Activated CD4-positive, alpha-beta T cell treated with anti-CD3 and anti-CD28 coated beads, Interleukin-2, amount 10 ng/mL, durations not matched to agents 24 days and 14 days (primary cell): ENCODE measurements at places on chromosomes 1 and 21. TPM values are rescaled to one million over a fixed set of nuclear protein-coding genes. Genes with fewer than 3 reads are reported as not detected.
A peak's percentile ranks its signal among the peaks of the same experiment; 100 is the strongest.

DNA sequence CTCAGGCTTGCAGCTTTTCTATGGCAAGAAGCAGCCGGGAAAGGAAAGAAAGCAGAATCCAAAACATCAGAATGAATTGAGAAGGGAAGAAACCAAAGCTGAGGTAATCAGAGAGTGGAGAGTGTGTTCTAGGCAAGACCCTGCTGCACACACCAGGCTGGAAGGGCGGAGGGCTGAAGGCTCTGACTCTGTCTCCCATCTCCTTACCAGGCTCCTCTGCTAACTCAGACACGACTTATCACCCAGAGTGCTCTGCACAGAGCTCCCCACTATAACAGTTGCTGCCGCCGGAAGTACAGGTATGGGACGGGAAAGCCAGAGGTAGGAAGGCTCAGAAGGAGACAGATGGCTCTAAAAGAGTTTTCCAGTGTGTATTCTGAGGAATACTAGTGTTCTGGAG is 1.2 kb downstream of the SCNM1 start:
- H3K36me3 ChIP-seq, result peaks cover 61% of the 10 kb centered on the region
- H3K4me3 ChIP-seq, result peak overlapping the region; percentile 97
- H3K27me3 ChIP-seq, result no peaks in the 10 kb centered on the region

The MLLT11 gene
- 2.9 and 3.0 TPM in 2 replicates for total RNA-seq

GRCh38 chr1:161131523-161132409 is 701 bp downstream of the DEDD start:
- peaks cover 41% of the 10 kb centered on the region for H3K36me3 ChIP-seq
- no peaks in the 10 kb centered on the region for H3K27me3 ChIP-seq
- no peak overlapping the region for H3K27ac ChIP-seq
- peaks cover 51% of the 10 kb centered on the region for H3K4me1 ChIP-seq
- peak; percentile 71 for DNase-seq
- no peak overlapping the region for H3K4me3 ChIP-seq

DNA sequence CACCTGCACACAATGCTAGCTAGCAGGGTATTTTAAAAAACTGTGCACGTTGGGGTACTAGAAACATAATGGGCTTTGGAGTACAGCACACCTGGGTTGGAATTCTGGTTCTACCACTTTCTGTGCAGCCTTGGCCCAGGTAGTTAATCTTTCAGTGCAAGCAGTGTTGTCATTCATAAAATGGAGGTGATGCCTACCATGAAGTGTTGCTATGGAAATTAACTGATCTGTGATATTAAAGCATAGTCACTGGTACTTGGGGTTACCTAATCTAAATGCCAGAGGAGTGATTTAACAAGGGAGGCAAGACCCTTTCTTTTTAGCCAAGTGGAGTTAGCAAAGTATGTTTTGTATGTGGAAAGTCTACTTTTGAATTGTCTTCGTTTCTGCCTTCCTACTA is 18.0 kb downstream of the ATP1B1 start:
- H3K27ac ChIP-seq, result no peak overlapping the region
- no peak overlapping the region for H3K4me3 ChIP-seq
- no peak for DNase-seq
- peaks cover 47% of the 10 kb centered on the region for H3K36me3 ChIP-seq
- no peaks in the 10 kb centered on the region for H3K27me3 ChIP-seq
- peaks cover 9% of the 10 kb centered on the region for H3K4me1 ChIP-seq

The FCRL1 gene
- total RNA-seq, result not detected in 2 replicates

The TNFRSF1B gene
- total RNA-seq, result 145 TPM in 2 replicates

GRCh38 chr1:230328342-230329015 is 97.7 kb downstream of the PGBD5 start:
- no peaks in the 10 kb centered on the region for H3K27me3 ChIP-seq
- peaks cover 7% of the 10 kb centered on the region for H3K4me1 ChIP-seq
- peak overlapping the region; percentile 54 for H3K27ac ChIP-seq
- DNase-seq, result no peak
- no peaks in the 10 kb centered on the region for H3K36me3 ChIP-seq

DNA sequence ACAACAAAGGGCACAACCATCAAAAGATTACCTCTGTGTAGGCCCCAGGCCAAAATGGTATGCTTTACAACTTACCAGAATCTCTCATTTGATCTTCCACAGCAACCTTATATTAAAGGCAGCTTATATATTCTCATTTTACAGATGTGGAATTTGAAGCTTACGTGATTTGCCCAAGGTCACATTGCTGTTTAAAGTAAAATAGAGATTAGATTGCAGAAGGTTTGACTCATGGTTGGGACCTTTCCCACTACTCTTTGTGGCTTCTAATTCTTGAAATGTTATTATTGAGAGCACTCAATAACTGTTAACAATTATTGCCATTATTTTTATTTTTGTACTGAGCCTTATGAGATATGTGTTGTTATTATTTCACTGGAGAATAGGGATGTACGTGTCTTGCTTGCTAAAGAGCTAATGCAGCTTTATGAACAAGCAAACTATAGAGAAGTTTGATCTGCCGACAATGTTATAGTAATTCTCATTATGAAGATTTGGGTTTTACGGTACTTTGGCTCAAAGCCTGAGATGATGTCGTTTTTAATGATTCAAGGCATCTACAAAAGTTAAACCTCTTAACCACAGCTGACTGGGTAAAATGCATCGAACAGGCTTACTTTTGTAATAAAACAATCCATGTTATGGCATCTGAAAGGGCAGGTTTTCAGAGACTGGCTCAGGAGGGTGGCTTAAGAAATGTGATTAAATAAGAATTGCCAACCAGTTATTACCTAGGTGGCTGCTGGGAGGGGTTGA is 43.3 kb upstream of the TSNAX start:
- H3K4me1 ChIP-seq, result no peaks in the 10 kb centered on the region
- peaks cover 25% of the 10 kb centered on the region for H3K27me3 ChIP-seq
- no peaks in the 10 kb centered on the region for H3K36me3 ChIP-seq

DNA sequence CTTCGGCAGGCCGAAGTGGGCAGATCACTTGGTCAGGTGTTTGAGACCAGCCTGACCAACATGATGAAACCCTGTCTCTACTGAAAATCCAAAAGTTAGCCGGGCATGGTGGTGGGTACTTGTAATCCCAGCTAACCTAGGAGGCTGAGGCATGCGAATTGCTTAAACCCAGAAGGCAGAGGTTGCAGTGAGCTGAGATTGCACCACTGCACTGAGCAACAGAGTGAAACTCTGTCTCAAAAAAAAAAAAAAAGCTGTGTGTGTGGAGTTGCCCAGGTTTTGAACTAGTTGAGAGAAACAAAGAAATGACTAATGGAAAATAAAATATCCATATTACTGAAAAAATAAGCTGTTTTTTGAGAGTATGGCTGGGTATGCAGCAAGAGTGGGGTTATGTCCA is 100.2 kb downstream of the GTF2B start:
- no peak for DNase-seq
- no peaks in the 10 kb centered on the region for H3K27me3 ChIP-seq
- peaks cover 9% of the 10 kb centered on the region for H3K4me1 ChIP-seq
- H3K27ac ChIP-seq, result peak overlapping the region; percentile 67
- H3K4me3 ChIP-seq, result no peak overlapping the region
- H3K36me3 ChIP-seq, result peaks cover 36% of the 10 kb centered on the region

DNA sequence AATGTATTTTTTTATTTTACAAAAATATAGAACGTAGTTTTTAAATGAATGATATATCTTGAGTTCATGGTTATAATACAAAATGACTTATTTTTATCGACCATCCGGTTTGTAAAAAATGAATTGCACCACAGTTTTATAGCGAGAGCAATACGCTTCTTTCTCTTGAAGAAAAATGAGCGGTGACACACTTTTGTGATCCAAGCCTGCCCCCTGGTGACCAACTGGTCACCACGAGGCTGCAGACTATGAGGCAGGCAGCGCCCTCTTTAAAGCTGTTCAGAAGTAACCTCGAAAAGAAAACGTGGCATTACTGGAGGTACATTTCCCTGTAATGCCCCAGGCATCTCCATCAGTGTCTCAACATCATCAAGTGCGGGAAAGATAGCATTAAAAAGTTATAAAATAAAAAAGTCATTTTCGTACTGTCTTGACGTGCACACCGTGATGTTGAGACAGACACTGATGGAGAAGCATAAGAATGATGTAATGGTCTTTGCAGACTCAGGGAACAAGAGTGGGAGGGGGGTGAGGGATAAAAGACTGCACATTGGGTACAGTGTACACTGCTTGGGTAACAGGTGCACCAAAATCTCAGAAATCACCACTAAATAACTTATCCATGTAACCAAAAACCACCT is 734.2 kb upstream of the ADAMTS5 start:
- H3K27me3 ChIP-seq, result no peaks in the 10 kb centered on the region
- H3K4me3 ChIP-seq, result no peak overlapping the region
- no peaks in the 10 kb centered on the region for H3K4me1 ChIP-seq
- peak; percentile 86 for DNase-seq

DNA sequence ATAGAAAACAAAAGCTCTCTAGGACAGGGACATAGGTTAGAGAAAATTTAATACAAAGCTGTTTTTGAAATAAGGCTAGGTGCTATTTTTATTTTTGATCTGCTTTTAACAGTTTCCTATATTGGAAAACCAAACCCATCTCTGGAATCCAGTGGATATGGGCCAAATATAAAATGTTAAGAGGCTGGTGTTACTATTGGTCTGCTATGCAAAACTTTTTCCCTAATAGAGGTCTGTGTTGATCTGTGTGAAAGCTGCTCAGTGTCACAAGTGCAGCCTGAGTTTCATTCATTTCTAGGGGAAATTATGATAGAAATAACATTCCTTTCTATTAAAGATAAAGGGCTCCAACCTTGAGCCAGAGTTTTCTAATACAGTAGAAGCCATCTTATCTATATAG is 116.4 kb downstream of the OLFML2B start:
- no peak overlapping the region for H3K4me3 ChIP-seq
- H3K4me1 ChIP-seq, result peaks cover 8% of the 10 kb centered on the region
- no peak for DNase-seq
- no peaks in the 10 kb centered on the region for H3K27me3 ChIP-seq
- H3K36me3 ChIP-seq, result no peaks in the 10 kb centered on the region

- no peak for DNase-seq
- no peaks in the 10 kb centered on the region for H3K36me3 ChIP-seq
- H3K27me3 ChIP-seq, result peaks cover 28% of the 10 kb centered on the region
These were observed 657 bp upstream of the LIN9 start for GRCh38 chr1:226309398-226310244.

The APOBEC4 gene
- not detected in 2 replicates for total RNA-seq

The ZNF593OS gene
- total RNA-seq, result not detected in 2 replicates

DNA sequence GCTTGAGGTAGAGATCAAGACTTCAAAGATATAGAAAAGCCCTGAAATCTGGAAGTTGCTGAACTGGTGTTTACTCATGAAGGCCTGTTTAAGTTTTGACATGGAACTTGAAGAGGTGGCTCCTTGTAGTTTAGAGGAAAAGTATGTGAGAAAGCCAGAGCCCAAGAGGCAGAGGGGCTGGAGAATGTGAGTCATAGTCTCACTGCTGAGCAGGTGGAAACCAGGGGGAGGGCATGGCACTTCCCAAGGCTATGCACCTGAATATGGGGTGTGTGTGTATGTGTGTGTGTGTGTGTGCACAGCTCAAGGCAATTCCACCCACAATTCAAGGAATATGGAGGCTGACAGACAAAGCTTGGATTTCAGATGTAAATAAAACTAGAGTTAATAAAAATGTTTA is 46.8 kb upstream of the C1orf198 start:
- H3K36me3 ChIP-seq, result peaks cover 20% of the 10 kb centered on the region
- peaks cover 7% of the 10 kb centered on the region for H3K4me1 ChIP-seq

The CRYAA gene
- total RNA-seq, result not detected in 2 replicates

DNA sequence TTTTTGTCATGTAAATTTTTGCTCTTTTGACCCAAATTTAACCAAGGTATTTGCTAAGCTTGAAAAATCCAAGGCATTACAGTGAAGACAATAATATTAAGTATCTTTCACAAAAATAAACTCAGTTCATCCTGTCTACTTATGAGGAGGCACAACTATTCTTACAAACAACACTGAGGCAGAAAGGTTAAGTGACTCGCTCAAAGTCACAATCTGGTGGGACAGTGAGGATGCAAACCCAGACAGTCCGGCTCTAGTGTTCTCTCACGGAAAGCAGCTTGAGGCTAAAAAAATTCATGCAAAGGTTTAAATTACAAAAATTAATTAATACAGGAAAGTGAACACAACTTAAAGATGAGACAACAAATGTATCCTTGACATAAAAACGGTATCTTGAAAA is 125.3 kb downstream of the SIPA1L2 start:
- H3K4me3 ChIP-seq, result no peak overlapping the region
- no peaks in the 10 kb centered on the region for H3K36me3 ChIP-seq
- peaks cover 3% of the 10 kb centered on the region for H3K27me3 ChIP-seq
- H3K27ac ChIP-seq, result no peak overlapping the region

DNA sequence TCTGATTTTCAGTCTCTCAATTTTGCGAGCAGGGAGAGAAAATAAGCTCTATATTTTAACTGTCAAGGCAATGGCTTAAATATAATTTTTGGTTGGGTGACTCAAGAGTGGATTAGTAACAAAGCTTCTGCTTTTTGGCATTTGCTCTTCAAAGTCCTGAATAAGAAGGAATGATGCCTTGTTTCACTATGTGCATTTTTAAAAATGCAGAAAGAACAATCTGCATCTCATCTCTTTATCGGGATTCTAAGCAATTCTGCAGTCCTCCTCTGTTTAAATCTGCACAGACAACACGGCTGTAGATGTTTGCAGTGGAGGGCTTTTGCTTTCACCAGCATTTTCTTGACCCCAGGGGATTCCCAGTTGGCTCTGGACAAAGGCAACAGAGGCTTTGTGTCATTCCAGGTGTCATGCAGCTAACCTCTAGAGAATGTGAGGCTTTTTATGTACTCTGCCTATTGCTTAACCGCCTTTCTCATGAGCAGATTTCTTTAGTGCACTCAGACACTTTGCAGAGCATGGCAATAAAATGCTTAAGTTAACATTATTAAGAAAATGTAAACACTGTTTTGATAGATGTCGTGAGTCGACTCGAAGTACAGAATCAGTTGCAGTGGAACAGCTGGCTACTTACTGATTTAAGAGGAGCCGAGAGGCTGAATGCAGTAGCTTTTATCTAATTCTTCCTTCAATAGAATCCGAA is 783.2 kb upstream of the NEGR1 start:
- H3K36me3 ChIP-seq, result no peaks in the 10 kb centered on the region
- DNase-seq, result no peak
- H3K27me3 ChIP-seq, result no peaks in the 10 kb centered on the region
- no peak overlapping the region for H3K27ac ChIP-seq
- H3K4me3 ChIP-seq, result no peak overlapping the region

- H3K27ac ChIP-seq, result no peak overlapping the region
- no peak for DNase-seq
- H3K27me3 ChIP-seq, result peaks cover 34% of the 10 kb centered on the region
- H3K4me3 ChIP-seq, result no peak overlapping the region
These were observed 19.9 kb upstream of the SHCBP1L start for GRCh38 chr1:182972829-182973228.

DNA sequence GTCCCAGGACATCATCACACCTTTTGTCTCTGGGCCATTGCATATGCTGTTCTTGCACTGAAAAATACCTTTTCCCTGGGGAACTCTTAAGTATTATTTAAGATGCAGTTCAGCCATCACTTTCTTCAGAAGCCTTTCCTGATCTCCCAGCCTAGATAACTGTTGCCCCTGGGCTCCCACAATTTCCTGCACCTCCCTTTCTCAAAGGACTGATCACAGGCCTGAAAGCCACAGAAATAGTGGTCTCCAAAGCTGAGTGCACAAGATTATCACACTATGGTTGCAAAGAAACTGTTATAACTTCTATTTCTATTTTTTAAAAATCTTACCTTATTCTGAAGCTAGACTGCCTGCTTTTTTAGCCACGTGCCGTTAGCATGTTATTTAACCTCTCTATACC is 2.8 kb upstream of the ZSCAN20 start:
- DNase-seq, result no peak
- peaks cover 22% of the 10 kb centered on the region for H3K4me1 ChIP-seq
- H3K36me3 ChIP-seq, result no peaks in the 10 kb centered on the region

The PYHIN1 gene
- 10.4 and 11.3 TPM in 2 replicates for total RNA-seq
